Fibroblast of mammary gland (primary cell): ENCODE measurements at places on chromosomes 11 and 22.

DNA sequence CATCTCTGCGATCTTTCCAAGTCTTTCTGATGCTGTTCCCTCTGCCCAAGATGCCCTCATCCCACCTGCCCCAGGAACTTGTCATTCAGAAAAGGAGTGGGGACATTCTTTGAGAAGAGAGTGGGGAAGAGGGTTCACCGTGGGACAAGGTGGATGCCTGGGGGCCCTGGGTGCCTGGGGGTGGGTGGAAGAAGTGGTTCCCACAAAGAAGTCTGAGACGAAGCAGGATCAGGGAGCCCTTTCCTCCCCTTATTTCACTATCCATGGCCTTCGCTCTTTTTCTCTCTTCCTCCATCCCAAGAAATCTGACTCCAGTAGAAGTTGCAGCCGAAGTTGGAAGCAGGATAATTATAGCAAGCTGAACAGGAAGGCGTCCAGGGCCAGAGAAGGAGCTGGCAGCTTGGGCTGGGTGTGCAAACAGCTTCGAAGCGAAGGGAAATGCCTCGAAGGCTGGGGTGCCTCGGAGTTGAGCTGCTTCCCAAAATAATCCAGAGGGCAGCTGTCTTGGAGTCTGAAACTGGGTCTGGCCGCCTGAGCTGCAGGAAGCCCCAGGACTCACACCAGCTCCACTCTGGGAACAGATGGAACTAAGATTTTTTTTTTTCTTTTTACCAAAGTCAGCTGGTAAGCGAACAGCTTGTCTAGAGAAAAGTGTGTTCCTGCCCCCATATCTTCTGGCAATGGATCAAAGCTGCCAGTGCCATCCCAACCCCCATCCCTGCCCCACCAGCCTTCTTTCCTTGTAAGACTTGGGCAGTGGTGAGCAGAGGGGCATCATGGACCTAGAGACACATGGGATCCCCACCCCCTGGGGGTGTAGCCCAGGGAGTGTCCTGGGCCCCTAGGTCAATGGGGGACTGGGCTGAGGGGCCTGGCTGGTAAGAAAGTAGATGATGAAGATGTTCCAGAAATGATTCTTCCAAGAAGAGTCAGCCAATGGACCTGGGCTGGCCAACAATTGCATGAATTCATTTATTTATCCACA is 31.5 kb downstream of the PARVG start:
- DNase-seq = peak; percentile 20

GRCh38 chr22:44096736-44097135 is 72.6 kb downstream of the PARVB start:
- DNase-seq = no peak

GRCh38 chr22:25212337-25212736 is 7.1 kb upstream of the CRYBB2 start:
- DNase-seq = no peak

GRCh38 chr11:7606496-7606895 is 66.8 kb downstream of the CYB5R2 start:
- no peak for DNase-seq

GRCh38 chr11:17906436-17906835 is 106.4 kb downstream of the SERGEF start:
- DNase-seq = no peak

- no peak for DNase-seq
Observed at GRCh38 chr22:46699091-46699490, 39.0 kb downstream of the CERK start.

DNA sequence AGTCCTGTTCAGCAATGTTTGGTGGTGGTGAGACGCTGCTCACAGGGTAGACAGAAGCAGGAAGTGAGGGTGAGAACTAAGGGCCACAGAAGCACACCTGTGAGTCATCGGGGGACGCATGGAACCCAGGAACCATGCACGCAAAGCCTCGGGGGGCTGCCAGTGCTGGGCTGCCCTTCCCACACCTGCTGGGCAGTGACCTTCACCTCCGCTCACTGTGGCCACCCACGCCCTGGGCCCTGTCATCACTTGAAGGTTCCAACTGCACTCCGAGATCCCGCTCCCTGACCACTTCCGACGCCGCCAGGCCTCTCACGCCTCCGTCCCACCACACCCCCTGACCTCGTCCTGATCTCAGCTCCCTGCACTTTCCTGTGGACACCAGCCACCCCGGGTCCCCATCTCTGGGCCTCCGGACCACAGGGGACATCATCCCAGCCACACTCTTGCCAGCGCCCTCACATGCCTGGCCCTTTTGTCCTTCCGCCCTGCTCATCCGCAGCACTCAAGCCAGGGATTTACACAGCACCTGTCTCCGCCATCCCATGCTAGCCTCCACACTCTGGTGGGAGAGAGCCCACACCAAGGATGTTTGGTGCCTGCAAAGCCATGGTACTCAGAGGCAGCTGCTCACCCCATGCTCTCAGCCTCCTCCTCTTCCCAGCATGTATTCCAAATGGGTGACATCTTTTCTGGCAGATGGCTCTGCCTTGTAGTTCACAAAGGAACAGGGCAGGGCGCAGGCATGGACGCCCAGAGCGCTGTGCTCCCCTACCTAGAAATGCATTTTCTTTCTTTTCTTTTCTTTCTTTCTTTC is 23.1 kb upstream of the ATXN10 start:
- DNase-seq = no peak

DNA sequence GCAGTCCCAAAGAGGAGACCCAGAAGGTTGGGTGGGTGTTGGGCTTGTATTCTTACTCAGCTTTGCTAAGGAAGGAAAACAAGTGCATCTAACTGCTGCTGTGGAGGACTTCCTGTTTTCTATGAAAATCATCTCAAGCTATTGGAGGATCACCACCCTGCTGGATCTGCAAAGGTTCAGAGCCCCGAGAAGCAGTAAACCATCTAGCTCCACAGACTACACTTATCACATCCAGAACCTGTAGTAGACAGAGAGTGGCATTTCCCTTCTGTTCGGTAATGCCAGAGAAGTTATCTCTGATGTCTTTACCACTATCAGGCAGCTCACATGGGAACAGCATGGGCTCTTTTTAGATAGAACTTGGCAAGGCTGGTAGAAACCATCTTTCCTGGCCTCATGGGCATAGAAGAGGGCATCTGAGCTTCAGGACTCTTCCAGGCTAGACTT is 21.7 kb downstream of the KCNJ1 start:
- no peak for DNase-seq

- DNase-seq = no peak
Observed at GRCh38 chr11:35133656-35134055, 5.3 kb upstream of the CD44 start.

GRCh38 chr11:6607190-6607795 is 3.7 kb downstream of the ILK start:
- no peak for DNase-seq

DNA sequence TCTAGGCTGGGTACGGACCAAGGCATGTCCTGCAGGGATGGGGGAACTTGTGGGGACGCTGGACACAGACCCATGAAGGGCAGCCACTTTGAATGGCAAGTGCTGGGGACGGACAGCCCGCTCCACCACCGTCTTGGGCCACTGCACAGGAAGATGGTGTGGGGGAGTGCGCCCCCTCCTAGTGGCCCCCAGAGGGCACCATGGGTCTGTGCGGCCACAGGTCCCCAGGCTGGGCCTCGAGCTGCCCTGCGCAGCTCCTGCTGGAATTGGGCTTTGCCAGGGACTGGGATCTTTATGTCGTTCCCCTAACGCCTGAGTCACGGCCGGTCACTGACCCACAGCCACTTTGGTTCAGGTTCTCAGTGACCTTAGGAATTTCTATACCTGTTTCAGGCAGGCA is 44.4 kb downstream of the NAT10 start:
- peak; percentile 22 for DNase-seq

GRCh38 chr22:50622723-50623327 is 5.1 kb downstream of the ARSA start:
- no peak for DNase-seq

DNA sequence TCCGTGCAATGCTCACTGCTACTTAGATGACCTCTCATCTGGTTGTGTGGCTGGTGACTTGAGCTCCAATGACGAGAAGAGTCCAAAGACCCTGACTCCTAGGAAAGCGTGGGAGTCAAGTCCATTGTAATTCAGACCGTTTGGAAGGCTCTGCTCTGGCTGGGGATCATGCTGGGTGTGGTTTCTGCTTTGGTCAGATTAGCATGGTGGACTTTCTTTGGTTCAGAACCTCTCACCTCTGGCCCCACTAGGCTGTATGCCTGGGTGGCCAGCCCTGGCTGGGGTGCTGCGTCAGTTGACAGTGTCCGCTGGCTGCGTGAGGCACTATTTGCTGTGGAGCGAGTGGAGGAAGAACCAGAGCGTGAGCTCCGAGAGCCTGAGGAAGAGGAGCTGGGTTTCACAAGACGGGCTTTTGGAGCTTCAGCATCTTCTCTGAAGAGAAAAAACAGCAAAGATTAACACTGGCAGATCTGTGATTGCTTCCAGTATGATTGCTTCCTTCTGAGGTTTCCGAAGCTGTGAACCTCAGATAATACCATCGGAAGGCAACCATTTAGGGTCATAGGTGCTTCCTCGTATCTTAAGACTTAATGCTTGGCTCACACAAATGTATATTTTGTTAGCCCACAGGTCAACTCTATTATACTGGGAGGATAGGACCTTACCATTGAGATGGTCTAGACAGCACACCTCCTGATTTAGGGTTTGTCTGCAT is 11.6 kb upstream of the HSPA8 start:
- no peak for DNase-seq

DNA sequence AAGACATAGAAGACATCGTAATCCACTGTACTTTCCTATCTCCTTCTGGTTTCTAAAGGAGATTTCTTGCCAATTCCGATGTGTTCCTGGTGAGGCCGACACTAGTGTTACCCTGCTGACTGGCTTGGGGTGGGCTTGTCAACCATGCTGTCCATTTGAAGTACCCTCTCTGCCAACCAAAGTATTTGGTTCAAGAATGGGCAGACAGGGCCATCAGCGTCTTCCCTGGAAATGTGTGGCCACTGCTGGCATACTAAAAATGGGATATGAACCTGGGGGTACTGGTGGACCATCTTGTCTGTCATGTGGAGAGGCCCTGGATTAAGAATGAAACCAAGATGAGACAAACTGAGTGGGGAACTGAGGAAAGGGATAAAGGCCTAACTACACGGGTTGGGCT is 1.8 kb upstream of the VSTM5 start:
- no peak for DNase-seq

- peak; percentile 47 for DNase-seq
Observed at GRCh38 chr11:76769645-76770586, 13.2 kb upstream of the TSKU start.

DNA sequence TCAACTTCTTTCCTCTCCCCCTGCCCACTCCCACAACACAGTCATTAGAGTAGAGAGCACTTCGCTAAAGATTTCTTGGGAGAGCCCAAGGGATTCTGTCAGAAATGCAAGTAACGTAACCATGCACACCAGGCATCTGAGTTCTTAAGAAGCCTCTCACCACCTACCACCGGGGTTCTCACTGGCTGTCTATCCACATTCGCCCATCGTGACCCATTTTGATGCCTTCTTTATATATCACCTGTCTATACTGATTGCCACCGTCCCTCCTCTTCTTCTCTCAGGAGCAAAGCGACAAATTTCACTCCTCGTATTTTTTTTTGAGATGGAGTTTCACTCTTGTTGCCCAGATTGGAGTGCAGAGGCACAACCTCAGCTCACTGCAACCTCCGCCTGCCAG is 23.9 kb upstream of the RASD2 start:
- no peak for DNase-seq

GRCh38 chr22:49402169-49402568 is 425.5 kb downstream of the BRD1 start:
- no peak for DNase-seq

DNA sequence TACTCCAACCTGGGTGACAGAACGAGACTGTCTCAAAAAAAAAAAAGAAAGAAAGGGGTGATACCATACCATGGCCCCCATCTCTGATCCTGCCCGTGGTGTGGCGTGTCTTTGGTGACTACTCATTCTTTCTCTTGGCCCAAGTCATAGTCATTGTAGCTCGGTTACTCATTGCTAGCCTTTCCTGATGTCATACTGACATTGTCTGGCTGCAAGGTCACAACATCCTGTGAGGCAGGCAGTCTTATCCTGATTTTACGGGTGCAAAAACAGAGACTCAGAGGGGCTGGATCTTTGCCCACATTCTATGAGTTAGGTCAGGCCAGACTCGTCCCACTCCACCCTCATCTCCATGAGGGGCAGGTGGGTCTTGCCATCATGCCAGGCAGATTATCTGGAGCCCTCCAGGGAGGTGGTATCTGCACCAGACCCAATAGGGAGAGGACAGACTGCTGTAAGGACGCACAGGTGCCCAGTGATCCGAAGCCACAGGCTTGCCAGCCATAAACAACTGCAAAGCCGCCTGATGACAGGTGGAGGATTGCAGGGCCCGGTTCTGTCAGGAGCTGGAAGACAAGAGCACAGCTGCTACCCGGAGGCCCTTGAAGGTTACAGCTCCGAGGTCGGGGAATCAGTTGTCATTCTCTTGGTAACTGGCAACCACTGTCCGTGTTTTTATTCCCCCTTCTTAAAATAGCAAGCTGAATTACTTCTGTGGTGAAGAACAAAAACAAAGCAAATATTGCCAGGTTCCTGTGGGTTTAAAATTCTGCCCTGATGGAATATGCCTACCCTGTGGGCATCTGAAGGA is 13.8 kb downstream of the TOM1 start:
- peak; percentile 90 for DNase-seq

GRCh38 chr11:23954730-23955129 is 542.1 kb upstream of the LUZP2 start:
- no peak for DNase-seq

GRCh38 chr11:10048350-10048749 is 245.7 kb downstream of the SBF2 start:
- no peak for DNase-seq

DNA sequence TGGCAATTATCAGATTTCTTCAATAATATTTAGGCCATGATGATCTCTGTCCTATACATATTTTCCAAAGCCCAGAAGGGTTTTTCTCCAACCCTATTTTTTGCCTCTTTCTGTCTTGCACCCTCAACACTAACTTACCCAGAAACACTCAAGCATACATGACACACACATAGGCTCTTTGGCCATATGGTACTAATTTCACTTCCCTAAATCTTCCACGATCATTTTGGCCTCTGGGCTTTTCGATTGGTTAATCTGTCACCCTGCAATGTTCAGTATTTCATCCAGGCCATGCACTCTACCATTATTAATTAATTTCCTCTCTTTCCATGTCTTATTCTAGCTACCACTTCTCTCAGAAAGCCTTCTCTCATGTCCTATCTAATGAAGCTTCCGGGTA is 59.8 kb downstream of the LUZP2 start:
- no peak for DNase-seq

DNA sequence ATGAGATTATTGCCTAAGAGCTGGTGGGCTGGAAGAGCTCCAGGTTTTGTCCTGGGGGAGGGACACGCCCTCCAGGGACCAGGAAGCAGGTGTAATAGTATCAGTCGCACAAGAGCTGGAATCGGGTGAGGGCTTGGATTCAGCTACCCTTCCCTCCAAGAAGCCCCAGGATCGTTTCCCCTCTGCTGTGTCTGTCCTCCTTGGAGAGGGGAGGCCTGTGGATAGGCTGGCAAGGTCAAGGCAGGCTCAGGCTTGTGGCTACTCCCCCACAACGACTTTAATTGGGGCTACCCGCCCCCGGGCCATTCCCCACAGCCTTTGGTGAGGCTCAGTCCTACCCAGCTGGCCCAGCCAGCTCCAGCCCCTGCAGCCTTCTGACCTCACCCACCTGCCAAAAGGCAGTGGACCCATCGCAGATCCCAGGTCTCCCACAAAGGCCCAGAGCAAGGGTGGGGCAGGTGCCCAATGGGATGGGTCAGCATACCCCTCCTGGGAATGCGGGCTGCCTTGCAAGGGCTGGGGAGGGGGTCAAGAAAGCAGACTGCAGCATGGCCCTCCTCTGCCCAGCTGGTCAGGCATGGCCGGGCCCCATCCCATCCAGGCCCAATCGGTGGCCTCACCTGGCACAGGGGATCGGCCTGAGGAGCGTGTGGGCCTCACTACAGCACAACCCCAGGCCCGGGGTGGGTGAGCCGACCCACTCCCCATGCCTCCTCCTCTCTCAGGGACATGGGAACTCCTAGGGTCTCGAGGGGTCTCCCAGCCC is 1.0 kb downstream of the CTSD start:
- peak; percentile 45 for DNase-seq
